ENCODE measurements at places on chromosomes 6 and 20.

DNA sequence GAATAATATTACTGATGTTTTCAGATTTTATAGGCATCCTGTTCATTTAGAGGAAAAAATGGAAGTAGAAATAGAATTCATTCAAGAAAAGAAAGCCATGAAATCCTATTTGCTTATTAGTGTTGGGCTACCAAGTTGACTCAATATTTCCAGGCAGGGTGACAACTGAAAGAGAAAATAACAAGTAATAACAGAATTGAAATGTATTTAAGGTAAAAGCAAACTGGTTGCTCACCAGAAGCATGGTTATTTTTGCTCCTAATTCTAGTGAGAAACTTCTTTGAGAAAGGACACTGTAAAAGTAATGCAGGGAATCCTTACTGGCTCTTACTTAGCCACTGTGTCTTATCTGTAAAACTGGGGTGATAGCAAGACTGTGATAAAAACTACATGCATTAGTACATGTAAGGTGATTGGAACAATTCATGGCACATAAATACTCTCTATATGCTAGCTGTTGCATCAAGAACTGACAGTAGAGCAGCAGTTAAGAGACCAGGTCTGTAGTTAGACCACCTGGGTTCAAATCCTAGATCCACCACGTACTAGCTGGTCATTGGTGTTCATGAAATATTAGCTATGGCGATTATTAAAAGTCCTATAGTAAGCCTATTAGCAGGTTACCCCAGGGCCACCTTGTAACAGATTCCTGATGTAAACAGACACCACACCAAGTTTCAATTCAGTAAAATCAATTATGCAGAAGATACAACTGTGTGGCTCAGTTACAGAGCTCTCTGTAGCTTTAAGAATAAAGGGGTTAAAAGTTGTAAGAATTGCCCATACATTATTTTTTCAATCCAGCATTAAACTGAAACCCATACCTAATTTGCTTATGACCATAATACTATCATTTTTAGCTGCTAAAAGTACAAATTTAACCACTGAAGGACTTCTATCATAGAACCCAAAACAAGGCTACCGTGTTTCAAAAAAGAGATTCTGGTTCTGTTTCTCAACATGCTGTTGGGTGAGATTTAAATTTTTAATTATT, 159.2 kb upstream of the COL21A1 start:
- no peak for DNase-seq

- DNase-seq, result no peak
These were observed 381.1 kb upstream of the ZFP64 start for GRCh38 chr20:52572687-52573086.

DNA sequence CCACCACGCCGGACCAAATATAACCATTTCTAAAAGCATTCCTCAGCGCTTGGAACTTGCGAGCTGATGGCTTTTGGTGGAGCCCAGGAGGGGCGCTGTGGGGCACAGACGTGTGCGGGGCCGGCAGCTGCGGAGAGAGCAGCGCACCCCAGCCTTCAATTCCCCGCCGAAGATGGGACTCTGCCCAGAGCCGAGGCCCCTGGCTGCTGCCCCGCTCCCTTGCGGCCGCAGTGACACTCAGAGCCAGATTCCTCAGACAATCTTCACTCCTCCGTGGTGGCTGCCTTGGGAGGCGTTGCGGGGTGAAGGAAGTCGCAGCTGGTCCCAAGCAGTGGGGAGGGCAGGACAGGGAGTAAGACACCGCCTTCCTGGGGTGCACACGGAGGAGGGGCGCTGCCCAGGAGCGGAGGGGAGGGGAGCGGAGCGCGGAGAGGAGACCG, 87.7 kb downstream of the TMEM242 start:
- no peak for DNase-seq

- DNase-seq, result no peak
These were observed 17.9 kb downstream of the RPF2 start for GRCh38 chr6:110999634-111000270.

- no peak for DNase-seq
These were observed 314.2 kb downstream of the CDC5L start for GRCh38 chr6:44701637-44702101.

GRCh38 chr6:365835-366234, 25.7 kb upstream of the IRF4 start:
- no peak for DNase-seq

DNA sequence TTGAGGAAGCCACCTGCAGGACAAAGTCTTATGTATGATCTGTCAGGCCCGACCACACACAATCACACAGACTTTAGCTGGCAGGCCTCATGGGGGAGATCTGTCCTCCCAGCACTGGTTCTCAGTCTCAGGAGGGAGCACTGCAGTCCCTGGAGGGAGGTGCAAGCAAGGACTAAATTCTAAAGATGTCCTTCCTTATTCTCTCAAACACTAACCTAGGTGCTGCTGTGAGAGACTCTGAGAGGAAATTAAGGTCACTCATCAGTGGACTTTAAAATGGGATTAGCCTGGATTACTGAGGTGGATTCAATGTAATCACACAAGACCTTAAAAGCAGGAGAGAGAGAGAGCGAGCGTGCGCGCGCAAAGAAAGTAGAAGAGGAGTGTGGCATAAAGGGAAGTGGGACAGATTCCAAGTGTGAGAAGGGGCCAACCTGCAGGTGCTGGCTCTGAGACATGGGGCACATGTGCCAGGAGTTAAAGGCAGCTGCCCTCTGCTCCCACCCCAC, 14.3 kb downstream of the GLO1 start:
- DNase-seq, result no peak

- no peak for DNase-seq
These were observed 508.9 kb upstream of the JAG1 start for GRCh38 chr20:11182720-11183119.

DNA sequence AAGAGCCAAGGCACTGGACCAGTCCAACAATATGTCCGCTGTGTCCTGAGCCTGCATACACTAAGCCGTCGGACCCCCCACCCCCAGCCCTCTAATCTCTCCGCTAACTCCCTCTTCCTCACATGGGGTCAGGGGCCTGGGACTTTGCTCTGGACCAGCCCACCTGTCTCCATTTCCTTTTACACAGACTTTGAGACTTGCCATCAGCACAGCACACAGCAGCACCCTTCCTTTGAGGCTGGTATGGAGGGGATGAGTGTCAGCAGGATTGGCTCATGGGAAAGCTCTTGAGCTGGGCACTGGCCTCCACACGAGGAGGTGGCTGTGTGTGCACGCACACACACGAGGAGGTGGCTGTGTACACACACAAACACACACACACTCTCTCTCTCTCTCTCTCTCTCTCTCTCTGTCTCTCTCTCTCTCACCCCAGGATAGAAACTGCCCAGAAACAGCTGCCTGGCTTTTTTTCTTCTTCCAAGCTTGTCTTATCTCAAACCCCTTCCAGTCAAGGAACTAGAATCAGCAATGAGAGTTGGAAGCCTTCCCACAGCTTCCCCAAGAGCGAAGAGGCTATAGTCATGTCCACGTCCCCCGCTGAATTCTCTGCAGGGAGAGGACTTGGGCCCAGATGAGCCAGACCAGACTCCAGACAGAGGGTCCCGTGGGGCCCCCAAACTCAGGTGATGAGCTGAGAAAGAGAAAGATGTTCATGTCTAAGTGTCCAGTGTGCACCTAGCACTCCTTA, 18.6 kb downstream of the SLC9A8 start:
- no peak for DNase-seq

DNA sequence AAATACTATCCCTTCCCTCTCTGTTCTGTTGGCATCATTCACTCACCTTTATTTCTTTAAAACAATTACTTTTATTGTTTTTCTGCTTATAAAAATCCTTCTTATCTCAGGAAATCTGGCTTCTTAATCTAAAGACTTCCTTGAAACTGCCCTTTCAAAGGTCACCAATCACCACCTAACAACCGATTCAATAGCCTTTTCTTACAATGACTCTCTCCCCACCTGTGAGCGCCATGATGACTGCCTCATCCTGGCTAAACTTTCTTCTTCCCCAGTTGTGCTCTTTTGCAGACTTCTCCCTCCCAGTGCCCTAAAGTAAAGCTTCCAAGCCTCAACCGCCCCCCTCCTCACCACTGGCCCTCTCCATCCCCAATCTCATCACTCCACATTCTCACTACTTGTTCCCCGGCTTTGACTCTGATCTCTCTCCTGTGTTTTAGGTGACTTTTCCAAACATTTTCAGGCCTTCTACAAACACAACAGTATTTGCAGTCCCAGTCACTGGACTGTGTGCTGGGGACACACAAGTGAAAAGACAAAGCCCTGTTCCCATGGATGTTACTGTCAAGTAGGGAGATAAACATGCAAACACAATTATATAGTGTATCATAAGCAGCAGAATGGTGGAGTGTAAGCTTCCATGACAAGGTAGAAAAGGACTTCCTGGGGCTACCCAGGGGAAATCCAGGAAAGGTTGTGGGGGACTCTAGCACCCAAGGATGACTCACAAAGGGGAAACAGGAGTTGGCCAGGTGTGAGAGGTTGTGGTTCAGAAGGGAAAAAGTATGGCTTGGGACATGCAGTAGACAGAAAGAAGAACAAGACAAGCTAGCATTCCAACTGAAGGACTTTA, 12.8 kb downstream of the NHSL1 start:
- DNase-seq, result no peak

DNA sequence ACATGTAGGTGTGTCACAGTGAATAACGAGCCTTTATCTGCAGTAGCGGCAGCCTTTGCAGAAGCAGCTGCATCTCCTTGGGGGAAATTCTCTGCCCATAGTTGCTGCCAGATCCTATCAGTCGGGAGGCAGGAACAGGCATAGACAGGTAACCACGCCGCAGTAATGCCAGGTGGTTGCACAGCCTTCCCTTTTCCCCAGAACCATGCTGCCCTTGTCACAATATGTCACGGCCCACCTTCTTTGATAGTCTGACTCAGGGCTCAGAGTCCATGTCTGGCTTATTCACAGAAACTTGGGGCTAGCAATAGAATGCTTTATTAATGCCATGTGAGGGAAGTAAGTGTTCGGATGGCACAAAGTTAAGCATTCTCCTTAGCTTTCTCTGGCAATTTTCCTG, 76.6 kb downstream of the F13A1 start:
- no peak for DNase-seq

- DNase-seq, result no peak
These were observed 3.1 kb downstream of the C6orf89 start for GRCh38 chr6:36888654-36889481.

DNA sequence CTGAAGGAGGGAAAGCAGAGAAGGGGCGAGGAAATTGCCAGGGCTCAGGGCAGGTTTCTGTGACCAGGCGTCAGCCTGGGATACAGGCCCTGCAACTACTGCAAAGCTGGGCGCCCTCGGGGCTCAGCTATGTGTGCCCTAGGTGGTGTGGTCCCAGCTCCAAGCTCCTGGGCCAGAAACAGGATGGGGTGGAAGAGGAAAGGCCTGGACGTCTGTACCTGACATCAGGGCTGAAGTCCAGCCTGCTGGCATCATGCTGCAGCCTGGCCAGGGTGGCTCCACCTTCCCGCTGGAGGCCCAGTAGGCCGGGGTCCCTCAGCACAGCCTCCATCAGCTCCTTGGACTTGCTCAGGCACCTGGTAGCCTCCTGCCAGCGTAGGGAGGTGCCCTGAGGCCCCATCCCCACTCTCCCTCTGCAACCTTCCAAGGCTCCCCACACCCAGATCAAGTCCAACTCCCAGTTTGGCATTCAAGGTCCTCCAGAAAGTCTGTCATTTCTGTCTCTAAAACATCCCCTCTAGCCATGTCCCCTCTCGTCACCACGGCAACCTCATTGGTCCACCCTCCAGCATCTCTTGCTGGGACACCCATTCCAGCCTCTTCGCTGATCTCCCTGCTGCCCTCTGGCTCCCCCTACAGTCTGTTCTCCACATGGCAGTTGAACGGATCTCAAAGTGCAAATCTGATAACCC, 38.2 kb downstream of the KIAA1755 start:
- DNase-seq, result no peak

DNA sequence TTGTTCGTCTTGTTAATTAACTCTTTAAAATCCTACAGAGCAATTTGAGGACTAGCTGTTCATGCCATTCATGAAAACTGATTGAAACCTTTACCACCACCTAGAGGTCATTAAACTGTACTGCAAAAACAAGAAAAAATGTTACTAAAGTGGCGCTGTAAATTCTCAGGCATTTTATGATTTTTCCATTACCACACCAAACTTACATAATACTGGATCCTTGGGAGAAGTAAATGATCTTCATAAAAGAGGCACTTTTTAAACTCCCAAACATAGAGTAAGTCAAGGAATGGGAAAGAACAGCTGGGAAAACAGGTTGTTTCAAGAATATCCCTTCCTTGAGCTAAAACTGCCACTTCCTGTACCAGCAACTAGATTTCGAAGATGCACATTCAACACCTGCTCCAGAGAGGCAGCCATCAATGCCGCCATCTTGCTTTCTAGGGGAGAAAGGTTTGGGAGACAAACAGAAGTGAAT, 54.3 kb downstream of the MYLIP start:
- no peak for DNase-seq

- DNase-seq, result no peak
These were observed 112.0 kb downstream of the FYN start for GRCh38 chr6:111761212-111761611.

GRCh38 chr20:10192171-10192570, 26.5 kb upstream of the SNAP25 start:
- DNase-seq, result no peak

GRCh38 chr6:159527351-159527750, 165.7 kb downstream of the SOD2 start:
- DNase-seq, result no peak

DNA sequence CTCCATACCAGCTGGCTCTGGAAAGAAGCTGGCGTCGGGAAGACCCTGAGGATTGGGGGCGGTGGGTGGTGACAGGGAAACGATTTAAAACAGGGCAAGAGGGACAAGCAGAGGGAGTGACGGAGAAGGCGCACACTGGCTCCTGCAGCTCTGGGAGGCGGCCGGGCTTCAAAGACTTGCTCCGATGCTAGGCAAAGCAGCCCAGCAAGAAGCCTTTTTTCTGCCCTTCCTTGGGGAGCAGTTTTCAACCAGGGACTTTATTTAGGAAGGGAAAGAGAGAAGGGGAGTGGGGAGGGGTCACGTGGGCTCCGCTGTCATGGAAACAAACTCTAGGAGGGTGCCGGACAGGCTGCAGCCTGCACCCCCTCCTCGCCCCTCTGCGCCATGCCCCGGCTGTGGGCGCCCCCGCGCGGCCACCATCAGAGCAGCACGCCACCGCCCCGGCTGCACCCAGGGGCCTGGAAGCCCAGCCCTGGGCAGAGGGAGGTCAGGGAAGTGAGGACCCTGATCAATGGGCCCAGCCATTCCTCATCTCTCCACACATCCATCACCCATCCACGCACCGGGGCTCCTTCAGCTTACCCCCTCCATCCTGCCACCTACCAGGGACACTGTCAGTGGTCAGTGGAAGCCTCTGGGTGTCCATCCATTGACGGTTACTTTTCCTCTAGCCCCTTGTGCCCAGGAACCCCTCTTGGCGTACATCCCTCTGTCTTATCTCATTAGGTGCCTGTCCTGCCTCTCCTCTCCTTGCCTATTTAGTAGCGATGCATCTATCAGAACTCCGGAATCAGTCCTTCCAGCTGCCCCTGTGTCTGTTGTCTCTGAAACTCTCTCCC, 66.6 kb upstream of the CCDC167 start:
- DNase-seq, result no peak

GRCh38 chr6:79635232-79635543, 4.1 kb downstream of the SH3BGRL2 start:
- DNase-seq, result no peak

DNA sequence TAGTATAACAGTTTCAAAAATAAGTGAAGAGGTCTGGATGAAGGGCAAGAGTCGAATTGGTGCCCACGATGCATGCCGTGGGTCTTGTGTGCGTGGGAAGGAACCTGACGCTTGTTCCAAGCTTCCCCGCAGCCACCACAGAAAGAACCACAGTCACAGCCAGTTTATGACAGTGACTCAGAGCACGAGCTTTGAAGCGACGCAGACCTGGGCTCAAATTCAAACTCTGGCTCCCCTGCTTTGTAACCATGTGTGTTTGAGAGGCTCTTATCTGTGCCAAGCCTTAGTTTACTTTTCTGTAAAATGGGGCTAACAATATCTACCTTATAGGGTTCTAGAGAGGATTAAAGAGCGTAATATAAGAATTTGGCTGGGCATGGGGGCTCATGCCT, 65.5 kb downstream of the SYNJ2 start:
- DNase-seq, result no peak
